D721Med (cell line): ENCODE measurements at places on chromosomes 13 and 19.

DNA sequence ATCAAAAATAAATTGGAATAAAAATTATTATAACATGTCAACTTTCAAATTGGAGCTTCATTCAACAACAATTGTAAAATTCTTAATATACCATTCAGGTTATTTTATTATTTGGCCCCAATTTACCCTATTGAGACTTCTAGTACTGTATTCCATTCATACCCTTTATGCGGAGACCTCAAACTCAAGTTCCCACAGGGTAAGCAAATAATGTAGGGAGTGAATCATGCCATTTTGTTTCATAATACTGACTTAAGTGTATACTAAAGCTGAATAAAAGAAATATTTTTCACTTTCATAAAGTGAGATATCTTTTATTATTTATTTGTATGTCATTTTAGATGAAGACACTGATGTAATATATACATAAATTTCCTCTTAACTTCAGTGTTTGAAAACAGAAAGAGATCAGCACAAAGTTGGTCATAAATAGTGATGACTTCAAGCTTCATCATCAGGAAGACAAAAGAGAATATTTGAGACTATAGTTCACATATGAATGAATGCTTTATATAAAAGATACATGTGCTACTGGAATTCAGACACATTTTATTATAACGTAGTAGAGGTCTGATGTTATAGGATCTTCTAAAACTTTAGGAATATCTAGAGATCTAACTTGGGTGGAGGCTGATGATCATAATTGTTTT is 894.4 kb upstream of the PCDH9 start:
- no peak for DNase-seq

DNA sequence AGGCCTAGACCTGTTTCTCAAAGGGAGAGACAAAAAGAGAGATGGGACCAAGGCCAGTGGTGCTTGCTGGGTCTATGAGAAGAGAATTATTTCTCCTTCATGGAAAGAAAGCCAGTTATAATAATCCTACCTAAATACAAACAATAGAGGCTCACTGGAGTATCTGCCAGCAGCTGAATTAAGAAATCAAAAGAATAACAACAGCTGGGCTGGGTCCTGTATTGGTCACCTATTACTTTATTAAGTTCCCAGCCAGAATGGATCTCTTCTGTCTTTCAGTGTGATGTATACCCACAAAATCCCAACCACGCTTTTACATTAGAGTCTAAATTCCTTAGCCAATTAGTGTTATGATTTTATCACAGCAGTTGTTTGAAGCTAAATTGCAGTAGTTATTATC is 297.8 kb upstream of the DACH1 start:
- DNase-seq: no peak

- DNase-seq: no peak
Observed at GRCh38 chr19:45670670-45671453, 2.8 kb downstream of the GIPR start.

DNA sequence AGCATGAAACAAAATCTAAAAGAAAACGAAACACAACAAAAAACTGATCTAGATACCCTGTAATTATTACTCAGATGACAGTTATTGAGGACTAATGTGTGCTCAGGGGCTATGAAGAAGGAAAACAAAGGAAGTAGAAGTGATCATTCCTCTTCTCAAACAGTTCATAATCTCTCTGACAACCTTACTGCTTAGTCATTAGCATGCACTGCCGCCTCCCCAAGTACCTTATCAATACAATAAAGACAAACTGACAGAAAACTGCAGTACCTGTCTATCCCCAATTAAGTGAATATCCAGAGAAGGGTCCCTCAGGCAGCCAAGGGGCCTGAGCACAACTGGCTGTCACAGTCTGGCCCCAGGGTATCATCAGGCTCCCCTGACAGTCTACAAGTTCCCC is 22.0 kb upstream of the POU4F1 start:
- no peak for DNase-seq

- DNase-seq: no peak
Observed at GRCh38 chr19:29552454-29553280, 26.9 kb downstream of the VSTM2B start.

DNA sequence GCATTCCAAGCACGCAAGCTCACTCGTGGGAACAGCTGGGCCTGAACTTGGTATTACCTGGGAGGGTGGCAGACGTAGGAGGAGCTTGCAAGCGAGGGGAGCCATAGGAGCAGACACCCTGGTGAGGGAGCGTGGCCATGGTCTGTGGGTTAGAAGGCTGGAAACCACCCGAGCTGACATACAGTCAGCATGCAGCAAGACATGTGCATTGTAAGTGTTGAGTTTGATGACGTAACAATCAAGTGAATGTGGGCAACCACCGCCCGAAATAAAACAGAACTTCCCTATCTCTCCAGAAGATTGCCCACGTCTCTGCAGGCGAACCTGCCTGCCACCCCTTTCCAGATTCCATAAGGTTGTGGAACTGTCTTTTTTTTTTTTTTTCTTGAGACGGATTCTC is 26.8 kb downstream of the UBXN6 start:
- no peak for DNase-seq

DNA sequence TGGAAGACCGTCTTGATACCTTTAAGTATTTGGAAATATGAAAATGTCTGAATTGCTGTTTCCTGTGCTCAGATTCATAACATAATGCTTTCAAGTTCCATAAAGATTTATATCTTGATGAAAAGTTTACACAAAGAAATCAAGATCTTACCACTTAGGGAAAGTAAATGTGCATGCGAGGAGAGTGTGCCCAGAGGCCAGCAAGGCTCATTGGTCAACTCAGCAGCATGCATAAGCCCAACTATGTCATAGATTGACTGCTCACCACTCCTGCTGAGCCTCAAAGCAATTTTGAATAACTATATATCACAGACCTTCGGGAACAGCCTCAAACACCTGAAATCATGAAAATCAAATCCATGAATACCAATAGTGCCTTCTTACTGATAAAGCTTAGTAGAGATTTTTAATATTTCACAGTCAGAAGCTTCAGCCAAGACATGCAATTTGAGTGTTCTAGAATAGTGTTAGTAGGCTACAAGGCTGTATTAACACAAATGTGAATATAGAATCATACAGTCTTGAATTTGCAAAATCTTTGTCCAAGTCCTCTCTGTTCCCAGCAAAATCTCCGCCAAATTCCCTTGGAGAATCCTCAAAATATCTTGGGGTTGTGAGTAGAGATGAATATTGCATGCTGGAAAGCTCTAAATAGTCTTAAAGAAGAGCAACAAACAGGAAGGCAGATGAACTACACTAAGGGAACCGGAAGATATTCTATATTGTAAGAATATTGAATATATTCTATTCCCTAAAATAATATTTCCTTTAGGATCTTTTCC is 124.1 kb downstream of the DCLK1 start:
- no peak for DNase-seq

DNA sequence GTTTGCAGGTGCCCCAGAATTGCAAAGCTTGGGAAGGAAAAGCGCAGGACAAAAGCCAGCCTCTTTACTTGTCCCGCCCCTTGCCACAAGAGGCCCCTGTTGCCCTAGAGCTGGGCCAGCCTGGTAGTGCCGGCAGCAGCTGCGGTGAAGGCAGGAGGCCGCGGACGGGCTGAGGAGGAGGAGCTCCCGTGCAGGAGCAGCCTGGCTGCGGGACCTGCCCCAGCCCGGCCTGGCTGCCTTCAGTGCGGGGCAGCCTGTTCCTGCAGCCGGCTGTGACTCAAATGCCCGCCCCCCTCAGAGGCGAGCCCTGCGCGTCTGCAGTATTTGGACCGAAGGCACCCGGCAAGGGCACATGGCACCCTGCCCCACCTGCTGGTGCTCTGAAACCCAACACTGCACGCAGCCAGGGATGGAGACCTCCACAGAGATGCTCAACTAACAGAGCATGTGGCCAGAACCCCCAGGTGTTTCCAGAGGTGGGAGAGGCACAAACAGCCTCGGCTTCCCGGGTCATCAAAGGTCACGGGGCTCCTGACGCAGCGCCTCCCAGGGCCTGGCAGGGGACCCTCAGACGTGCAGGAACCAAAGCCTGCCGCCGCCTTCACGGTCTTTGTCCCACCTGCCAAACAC is 29.7 kb downstream of the NAXD start:
- no peak for DNase-seq

DNA sequence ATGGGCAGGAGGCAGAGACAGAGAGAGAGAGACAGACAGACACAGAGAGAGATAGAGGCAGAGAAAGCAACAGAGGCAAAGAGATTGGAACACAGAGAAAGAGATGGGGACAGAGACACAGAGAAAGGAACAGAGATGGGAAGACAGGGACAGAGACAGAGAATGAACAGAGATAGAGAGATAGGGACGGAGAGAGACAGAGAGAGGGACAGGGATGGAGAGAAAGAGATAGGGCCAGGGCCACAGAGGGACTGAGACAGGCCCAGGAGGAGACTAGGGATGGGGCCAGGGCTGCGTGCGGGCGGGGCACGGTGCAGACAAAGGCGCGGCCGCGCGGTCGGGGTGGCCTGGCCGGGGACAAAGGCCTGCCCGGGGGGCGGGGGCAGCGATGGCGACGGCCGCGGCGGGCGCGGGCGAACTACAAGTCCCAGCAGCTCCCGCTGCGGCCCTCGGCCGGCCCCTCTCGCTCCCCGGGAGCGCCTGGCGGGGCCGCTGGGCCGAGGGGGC is at the start of gene ZNF358:
ZNF358 (plus strand) TSS at position 459 of the 507 bp plus-strand sequence. CDS start 3,140 bp downstream, outside the sequence.
- DNase-seq: peak; percentile 85

- no peak for DNase-seq
Observed at GRCh38 chr13:48578516-48579164, 45.8 kb upstream of the RCBTB2 start.

DNA sequence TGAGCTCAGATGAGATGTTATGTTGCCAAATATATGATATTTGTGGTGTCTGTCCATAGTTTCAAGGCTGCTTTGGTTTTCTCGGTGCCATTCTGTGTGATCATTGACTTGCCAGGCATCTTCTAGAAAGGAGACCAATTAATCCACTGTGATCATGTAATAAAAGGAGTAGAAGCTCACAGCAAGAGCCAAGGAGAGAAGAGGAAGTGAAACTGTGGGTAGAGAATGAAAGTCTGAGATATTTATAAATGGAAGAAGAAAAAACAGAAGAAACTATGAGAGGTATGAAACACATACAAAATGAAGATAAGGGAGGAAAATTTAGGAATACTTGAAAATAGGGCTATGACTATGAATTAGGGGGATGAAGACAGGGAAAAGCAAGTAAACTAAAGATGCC is 11.1 kb upstream of the ZNF613 start:
- no peak for DNase-seq

DNA sequence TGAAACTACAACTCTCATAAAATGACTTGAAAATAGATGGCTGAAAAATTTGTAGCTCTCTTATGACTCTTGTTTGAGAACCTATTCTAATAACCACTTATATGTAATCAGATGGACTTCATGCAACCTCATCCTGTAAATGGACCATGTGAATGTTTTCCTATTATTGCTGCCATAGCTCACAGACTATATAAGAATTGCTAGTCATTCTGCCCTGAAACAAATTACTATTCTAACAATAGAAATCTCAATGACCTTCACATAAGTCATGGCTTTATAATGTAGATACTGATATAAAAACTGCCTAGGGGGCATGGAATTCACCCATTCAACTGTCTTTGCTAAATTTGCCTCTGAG is 1111.0 kb upstream of the ATXN8OS start:
- no peak for DNase-seq

DNA sequence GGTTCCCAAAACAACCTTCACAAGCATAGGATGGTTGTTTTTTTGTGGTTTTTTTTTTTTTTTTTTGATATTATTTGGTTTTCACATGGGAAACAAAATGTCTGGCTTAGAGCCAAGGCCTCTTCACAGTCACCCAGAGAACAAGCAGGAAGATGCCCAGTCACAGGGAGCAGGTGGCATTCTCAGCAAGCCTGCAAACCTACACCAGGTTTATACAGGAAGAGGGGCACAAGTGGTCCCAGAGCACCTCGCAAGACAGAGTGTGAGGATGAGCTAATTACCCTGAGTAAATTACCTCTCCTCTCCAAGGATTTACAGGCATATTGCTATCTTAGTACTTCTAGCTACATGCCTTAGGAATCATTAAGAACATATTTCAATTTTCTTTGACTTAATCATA is 1375.6 kb downstream of the EFNB2 start:
- no peak for DNase-seq

GRCh38 chr13:41144576-41144975 is 12.0 kb upstream of the KBTBD6 start:
- no peak for DNase-seq

- no peak for DNase-seq
Observed at GRCh38 chr19:19587771-19588170, 30.7 kb downstream of the PBX4 start.

DNA sequence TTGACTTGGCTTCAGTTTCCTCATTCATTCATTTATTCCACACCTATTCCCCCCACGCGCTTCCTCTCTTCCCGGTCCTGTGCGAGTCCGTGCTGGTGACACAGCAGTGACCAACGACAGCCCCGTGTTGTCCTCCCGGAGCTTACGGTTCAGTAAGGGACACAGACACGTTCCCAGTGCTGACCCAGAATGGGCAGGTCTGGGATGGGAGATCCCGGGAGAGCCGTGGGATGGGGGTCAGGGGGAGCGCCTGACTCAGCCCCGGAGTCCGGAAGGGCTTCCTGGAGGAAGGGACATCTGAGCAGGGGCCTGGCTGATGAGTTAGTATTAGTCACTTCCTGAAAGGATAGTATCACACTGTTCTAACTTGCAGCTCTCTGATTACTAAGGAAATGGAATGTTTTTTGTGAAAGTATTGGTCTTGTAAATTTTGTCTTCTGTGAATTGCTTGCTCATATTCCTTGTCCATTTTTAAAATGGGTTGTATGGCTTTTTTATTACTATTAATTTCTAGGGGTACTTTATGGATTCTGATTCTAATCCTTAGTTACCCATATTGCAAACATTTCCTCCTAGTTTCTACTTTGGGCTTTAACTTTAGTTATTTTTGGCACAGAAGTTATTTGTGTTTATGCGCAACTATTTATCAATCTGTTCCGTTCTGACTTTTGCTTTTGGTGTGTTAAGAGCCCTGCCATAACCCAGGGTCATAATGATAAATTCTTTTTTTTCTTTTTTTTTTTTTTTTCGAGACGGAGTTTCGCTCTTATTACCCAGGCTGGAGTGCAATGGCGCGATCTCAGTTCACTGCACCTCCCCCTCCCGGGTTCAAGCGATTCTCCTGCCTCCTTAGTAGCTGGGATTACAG is 708 bp upstream of the ERCC1 start:
- no peak for DNase-seq

- DNase-seq: no peak
Observed at GRCh38 chr13:80312967-80313366, 28.0 kb downstream of the SPRY2 start.

- DNase-seq: no peak
Observed at GRCh38 chr19:29587518-29587986, 18.5 kb upstream of the POP4 start.

- no peak for DNase-seq
Observed at GRCh38 chr13:99308471-99309087, 1.4 kb upstream of the GPR183 start.

- no peak for DNase-seq
Observed at GRCh38 chr19:8488365-8488764, 14.1 kb downstream of the PRAM1 start.

- no peak for DNase-seq
Observed at GRCh38 chr13:109500146-109500773, 286.1 kb downstream of the IRS2 start.
